ENCODE measurements at places on chromosomes 3 and 15.

DNA sequence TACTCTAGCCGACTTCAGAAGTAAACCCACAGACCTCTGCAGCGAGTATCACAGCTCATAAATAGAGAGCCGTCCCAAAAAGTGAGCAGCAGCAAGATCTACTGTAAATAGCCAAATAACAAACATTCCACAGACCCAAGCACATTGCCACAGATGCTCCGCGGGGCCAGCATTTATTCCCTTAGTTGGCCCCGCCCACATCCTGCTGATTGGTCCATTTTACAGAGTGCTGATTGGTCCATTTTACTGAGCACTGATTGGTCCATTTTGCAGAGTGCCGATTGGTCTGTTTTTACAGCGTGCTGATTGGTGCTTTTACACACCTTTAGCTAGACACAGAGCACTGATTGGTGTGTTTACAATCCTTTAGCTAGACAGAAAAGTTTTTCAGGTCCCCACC, 17.3 kb upstream of the GABRB3 start:
- no peak for DNase-seq

DNA sequence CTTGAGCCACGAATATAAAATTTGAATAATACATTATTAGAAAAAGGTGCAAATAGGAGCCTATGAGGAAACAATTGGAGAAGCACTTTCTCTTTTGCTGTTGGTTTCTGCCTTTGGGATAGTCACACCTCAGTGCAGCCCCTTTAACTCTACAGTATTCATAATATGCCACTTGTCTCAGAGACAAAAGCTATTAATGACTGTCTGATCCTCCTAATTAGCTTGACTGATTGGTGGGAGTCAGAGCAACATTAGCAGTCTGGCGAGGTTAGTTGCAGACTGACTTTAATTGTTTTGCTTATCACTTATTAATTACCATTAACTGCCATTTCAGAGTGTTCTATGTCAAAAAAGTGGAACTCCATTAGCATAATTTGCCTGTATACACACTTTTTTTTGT, 225.0 kb upstream of the ARHGEF26 start:
- DNase-seq = no peak

- no peak for DNase-seq
These were observed 38.7 kb upstream of the FAH start for GRCh38 chr15:80114114-80114513.

- no peak for DNase-seq
These were observed 60.5 kb upstream of the BCL6 start for GRCh38 chr3:187805774-187806173.

- no peak for DNase-seq
These were observed 22.8 kb upstream of the ALDH1A3 start for GRCh38 chr15:100856867-100857266.

DNA sequence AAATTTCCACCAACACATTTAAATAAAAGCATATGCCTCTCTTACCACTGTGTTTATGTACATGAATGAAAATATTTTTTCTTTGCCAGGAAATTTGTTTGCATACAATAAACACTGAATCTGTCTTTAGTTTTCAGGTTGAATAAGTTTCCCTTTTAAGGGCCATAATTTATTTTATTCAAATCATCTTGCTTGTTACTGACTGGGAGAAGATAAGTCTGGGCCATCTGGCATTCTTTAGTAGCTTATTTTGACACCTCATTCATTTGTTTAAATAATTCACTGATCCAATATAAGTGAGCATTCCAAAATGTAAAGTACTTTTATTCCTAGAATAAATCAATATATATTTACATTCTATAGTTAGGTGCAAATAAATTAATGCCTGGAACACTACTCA, 1001.3 kb downstream of the PLOD2 start:
- no peak for DNase-seq

GRCh38 chr15:60708684-60709083, 229.7 kb upstream of the ICE2 start:
- DNase-seq = no peak

GRCh38 chr3:122621112-122621511, 43.7 kb downstream of the PARP15 start:
- no peak for DNase-seq

- DNase-seq = no peak
These were observed 426.7 kb upstream of the FRG2C start for GRCh38 chr3:75237477-75237876.

- DNase-seq = no peak
These were observed 150.9 kb downstream of the LRRC28 start for GRCh38 chr15:99402014-99402729.

- DNase-seq = no peak
These were observed 363.6 kb upstream of the CCDC54 start for GRCh38 chr3:107013641-107014040.

GRCh38 chr3:14616606-14617507, 34.7 kb upstream of the CCDC174 start:
- DNase-seq = no peak

DNA sequence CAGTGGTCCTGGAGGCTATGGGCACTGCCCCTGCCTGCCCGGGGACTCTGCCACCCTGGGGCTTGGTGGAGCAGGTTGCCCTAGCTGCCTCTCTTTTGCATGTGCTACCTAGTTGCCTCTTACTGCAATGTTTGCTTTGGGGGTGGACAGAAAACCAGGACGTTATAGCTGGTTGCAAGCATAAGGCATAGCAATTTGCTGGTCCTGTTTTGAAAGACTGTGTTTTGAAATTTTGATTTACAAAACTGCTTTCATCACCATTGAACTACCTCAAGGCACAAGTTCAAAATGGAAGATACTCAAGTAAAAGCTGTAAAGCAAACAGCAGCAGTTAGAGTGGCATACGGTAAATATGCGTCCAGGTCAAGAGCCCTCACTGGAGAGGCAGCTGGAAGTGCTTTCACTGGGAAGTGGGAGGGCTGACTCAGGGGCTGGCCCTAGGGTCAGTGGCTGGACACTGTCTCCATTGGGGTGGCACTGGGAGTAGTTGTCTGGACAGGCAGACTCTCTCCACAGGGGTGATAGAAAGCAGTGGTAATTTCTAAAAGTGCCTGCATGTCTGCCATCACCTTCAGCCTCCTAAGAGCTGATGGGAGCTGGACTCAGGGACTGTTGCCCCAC, 138.1 kb downstream of the CHDH start:
- no peak for DNase-seq

DNA sequence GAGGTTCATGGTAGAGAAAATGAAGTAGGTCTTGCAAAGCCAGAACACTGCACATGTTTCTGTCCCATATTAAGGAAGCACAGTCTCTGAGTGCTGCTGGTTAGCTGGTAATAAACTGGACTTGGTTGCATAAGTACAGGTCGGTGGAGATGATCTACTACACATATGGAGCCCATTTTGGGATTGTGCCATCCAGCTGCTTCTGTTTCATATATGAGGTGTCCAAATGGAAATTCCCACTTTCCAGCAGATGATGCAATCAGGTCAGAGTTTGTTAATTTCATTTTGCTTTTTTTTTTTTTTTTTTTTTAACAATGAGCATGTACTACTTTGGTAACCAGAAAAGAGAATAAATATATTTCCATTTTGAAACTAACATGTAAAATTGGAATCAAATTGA, 122.6 kb downstream of the SATB1 start:
- DNase-seq = no peak

- DNase-seq = no peak
These were observed 104.1 kb downstream of the ALCAM start for GRCh38 chr3:105470851-105471250.

GRCh38 chr15:55861115-55861514, 118.2 kb upstream of the PRTG start:
- no peak for DNase-seq

DNA sequence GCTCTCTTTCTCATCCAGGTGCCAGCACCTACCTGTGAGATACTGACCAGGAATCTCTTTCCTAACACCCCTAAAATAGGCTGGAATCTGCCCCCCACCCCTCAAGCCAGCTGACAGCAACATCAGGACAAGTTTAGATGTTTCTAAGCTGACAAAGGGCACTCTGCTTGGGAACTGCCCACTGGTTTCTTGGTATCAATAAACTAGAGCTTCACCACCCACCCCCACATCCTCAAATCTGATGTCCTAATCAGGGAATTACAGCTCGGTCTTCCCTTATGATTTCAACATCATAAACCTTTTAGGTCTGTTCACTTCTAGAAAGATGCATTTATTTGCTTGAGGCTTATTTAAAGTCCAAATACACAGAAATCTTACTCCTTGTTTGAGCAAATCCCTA, 34.7 kb downstream of the CEP19 start:
- DNase-seq = no peak

DNA sequence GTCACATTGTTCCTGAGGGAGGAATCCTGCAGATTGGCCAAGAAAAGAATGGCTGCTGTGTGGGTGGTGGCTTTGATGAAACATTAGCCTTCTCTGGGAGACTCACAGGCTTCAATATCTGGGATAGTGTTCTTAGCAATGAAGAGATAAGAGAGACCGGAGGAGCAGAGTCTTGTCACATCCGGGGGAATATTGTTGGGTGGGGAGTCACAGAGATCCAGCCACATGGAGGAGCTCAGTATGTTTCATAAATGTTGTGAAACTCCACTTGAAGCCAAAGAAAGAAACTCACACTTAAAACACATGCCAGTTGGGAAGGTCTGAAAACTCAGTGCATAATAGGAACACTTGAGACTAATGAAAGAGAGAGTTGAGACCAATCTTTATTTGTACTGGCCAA, 6.1 kb downstream of the PTX3 start:
- no peak for DNase-seq
